ENCODE measurements at places on chromosomes 6 and 20. TPM values are rescaled to one million over a fixed set of nuclear protein-coding genes. Genes with fewer than 3 reads are reported as not detected.

TTK gene
- total RNA-seq, result 20.5 TPM

ZSCAN12 gene
- 1.8 TPM for total RNA-seq

HEY2 gene
- total RNA-seq, result not detected

CST3 gene
- total RNA-seq, result 426 TPM

CASS4 gene
- not detected for total RNA-seq

ULBP2 gene
- total RNA-seq, result 2.9 TPM

ZSCAN31 gene
- total RNA-seq, result 1.4 TPM

RAB32 gene
- 43.7 TPM for total RNA-seq

ABRACL gene
- 43.5 TPM for total RNA-seq

BPIFB1 gene
- 0.17 TPM for total RNA-seq

SLC18B1 gene
- 5.1 TPM for total RNA-seq

CST9L gene
- not detected for total RNA-seq

ELOVL2 gene
- 5.9 TPM for total RNA-seq

ARG1 gene
- not detected for total RNA-seq

MCM3 gene
- 78.1 TPM for total RNA-seq

FAM217A gene
- not detected for total RNA-seq

WFDC10B gene
- total RNA-seq, result not detected

COL9A3 gene
- 0.96 TPM for total RNA-seq

LAMA4 gene
- total RNA-seq, result 1.3 TPM

ABHD16B gene
- not detected for total RNA-seq

SAMD10 gene
- not detected for total RNA-seq

KCNK17 gene
- total RNA-seq, result not detected

SAMD5 gene
- total RNA-seq, result 0.62 TPM

Data from A549 treated with Mapracorat at 1 μM for 4 hours (cell line).